ENCODE measurements at places on chromosomes 1 and 21. TPM values are rescaled to one million over a fixed set of nuclear protein-coding genes. Genes with fewer than 3 reads are reported as not detected.

Gene TCHH
- total RNA-seq, result 0.27 TPM

Gene MAEL
- not detected for total RNA-seq

Gene GJA9
- not detected for total RNA-seq

Gene ADAMTS4
- 207 TPM for total RNA-seq

Gene AADACL4
- total RNA-seq, result not detected

Gene TMCC2
- total RNA-seq, result 6.2 TPM

Gene TLCD4
- 17.3 TPM for total RNA-seq

Data from aorta (tissue), 5 donors.